ENCODE measurements at places on chromosomes 5 and 9. TPM values are rescaled to one million over a fixed set of nuclear protein-coding genes. Genes with fewer than 3 reads are reported as not detected.

DNA sequence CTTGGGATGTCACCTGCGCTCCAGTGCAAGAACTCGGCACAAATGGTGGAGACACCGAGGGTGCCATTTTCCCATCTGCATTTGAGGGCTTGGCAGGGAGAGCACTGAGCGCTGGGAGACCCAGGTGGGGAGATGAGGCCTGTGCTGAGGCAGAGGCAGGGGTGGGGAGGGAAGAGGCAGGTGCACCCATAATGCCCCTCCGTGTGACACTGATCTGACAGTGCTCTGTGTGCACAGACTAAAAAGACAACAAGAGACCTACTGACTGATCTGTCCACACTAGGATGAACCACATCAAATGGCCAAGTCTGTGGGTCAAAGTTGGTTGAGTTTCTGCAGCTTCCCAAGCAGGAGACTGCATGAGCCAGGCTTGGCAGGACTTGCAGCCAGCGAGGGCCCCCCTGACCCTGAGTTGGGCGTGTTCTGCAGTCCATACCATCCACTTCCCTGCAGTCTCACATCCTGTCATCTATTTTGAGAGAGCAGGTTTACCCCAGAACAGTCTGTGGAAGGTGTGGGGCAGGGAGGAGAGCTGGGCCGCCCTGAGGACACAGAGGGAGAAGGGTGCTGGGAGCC lies 41.9 kb downstream of the NEK6 start:
- DNase-seq, result no peak

The MYMK gene
- not detected for total RNA-seq

DNA sequence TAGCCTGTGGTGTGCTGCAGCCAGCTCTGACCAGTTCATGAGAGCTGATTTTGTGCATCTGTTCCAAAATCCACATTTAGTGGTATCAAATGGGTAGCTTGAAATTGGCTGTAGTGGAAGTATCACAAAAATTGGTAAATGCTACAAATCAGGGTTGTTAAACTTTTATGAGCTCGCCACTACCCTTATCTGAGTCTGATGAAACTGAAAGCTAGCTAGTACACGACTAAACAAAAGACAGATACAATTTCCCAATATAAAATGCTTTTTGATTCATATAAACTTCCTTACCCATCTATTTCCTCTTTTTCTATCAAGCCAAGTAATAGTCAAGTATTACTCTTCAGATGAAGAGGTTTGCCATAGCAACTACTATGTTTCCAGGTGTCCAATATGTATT lies 392.0 kb downstream of the TMEM161B start:
- no peak for DNase-seq

The PCDHGA2 gene
- 3.2 TPM for total RNA-seq

- no peak for DNase-seq
These were observed 7.8 kb downstream of the HIGD2A start for GRCh38 chr5:176396330-176396729.

- DNase-seq, result no peak
These were observed 16.7 kb downstream of the MRRF start for GRCh38 chr9:122281368-122281767.

The DMRTA1 gene
- total RNA-seq, result 0.08 TPM

The DAB2 gene
- 7.1 TPM for total RNA-seq

GRCh38 chr5:149680810-149681221 lies 49.3 kb upstream of the PPARGC1B start:
- no peak for DNase-seq
